Stimulated activated CD8-positive, alpha-beta memory T cell treated with anti-CD3 and anti-CD28 coated beads, Interleukin-2, amount 100 ng/mL, for 1 hour (primary cell): ENCODE measurements at places on chromosomes 4 and X.

DNA sequence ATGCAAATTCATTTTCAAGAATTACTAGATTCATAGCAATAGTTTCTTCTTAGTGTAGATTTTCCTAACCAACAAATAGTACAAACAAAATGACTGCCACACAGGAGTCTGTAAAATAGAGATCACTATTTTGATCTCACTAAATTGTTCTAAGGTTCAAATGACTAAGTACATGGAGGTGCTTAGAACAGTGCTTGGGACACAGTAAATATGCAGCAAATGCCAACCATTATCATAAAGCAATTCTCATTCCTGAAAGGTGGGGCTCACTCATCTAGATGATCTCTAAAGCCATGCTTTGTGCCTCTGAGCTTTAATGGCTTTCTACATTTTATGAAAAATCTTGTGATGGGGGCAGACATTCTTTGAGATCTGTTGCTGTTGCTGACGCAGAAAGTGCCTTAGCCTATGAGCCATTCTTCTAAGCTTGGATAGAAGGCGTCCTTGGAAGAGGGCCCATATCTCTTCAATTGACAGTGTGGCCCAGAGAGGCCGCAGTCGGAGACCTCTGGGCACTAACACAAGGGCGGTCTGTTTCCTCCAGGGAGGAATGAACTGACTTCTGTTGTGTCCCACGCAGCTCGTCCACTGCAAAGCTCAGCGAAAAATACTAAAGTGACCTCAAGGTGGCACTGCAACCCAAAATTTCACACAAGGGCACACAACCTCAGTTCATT lies 23.5 kb downstream of the TLR10 start:
- peak; percentile 37 for DNase-seq

GRCh38 chr4:113981591-113981990 lies 2.1 kb upstream of the ARSJ start:
- DNase-seq = no peak

GRCh38 chr4:18406264-18406663 lies 384.7 kb upstream of the LCORL start:
- no peak for DNase-seq

GRCh38 chr4:144338834-144339233 lies 198.3 kb upstream of the GYPA start:
- no peak for DNase-seq

GRCh38 chrX:298993-299392 lies 17.8 kb downstream of the PLCXD1 start:
- no peak for DNase-seq

GRCh38 chrX:13463608-13464007 lies 105.8 kb upstream of the EGFL6 start:
- DNase-seq = no peak

- no peak for DNase-seq
Measured at GRCh38 chr4:88166608-88167007, 8.2 kb upstream of the ABCG2 start.

- DNase-seq = no peak
Measured at GRCh38 chr4:25158817-25159216, 1.4 kb downstream of the SEPSECS start.

DNA sequence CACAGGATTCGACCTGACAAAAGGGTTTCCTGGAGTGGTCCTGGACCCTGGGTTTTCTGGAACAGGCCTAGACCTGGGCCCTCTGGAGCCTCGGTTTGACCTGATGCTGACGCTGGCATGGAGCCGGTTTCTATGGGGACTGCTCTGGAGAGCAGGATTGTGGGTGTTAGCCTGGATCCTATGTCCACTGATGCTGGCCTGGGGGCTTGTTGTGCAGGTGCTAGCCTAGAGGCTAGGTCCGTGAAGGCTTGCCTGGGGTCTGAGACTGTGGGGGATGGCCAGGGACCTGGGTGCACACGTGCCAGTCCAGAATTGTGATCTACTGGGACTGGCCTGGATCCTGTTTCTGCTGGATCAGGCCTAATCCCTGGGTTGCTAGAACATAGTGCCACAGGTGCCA lies 173.1 kb downstream of the TMEM47 start:
- DNase-seq = no peak

GRCh38 chrX:150167482-150168324 lies 195.4 kb upstream of the MAMLD1 start:
- no peak for DNase-seq

DNA sequence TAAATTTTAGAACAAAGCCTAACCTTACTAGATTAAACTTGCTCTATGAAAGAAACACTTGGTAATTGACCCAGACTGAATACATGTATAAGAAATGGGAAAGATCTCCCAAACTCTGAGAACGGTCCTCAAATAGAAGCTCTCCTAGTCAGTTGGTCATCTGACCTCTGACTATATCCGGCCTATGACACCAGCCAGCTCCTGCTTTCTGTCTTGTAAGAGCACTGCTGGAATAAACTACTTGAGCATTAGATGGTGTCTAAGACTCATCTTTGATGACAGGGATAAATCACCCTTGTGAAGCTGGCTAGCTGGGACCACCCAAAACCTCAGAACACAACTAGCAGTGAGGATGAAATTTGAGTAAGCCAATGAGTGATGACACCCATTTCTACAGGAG lies 24.2 kb downstream of the LRIT3 start:
- no peak for DNase-seq

- DNase-seq = no peak
Measured at GRCh38 chr4:183098019-183098722, 886 bp upstream of the WWC2 start.

GRCh38 chrX:104343428-104344129 lies 88.8 kb upstream of the ESX1 start:
- DNase-seq = no peak

GRCh38 chr4:87835743-87836142 lies 3.0 kb downstream of the MEPE start:
- no peak for DNase-seq

DNA sequence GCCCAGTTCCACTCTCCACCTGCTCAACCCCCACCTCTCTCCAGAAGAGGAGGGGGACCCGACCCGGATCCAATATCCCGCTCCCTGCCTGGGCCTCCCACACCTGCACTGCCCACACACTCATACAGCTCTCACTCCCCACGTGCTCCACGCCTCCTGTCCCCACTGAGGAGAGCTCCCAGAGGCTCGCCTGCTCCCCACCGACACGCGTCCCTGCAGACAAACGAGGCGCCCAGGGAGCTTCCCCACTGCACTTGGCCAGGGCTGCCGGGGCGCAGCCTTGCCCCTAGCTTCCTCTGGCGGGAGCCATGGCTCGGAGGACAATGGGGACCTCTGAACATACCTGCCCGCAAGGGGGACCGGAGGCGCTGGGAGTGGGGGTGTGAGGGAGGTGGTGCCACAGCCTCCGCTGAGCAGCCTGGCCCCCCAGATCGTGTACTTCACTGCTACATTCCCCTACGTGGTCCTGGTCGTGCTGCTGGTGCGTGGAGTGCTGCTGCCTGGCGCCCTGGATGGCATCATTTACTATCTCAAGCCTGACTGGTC lies 5.0 kb downstream of the SLC6A8 start:
- no peak for DNase-seq

DNA sequence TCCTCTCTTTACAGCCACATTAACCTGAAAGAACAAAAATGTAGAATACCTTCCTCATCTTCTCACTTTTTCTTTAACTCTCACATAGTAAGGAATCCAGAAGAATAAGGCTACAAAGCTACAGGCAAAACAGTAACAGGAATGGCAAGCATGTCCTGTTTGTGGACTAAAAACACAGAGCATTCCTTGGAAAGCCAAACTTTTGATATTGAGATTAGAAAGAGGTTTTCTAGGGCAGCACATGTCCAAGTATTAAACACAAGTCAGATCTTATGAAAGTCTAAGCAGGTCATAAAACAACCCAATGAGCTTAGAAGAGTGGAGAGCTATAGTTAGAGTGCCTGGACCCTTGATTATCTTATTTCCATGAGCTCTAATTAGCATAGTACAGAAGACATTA lies 58.2 kb upstream of the FAM9C start:
- no peak for DNase-seq

GRCh38 chr4:135770505-135770904 lies 1568.9 kb upstream of the PABPC4L start:
- DNase-seq = no peak

GRCh38 chr4:120841580-120841979 lies 80.9 kb downstream of the PRDM5 start:
- no peak for DNase-seq

GRCh38 chrX:106144755-106145639 lies 23.1 kb upstream of the PWWP3B start:
- DNase-seq = no peak

- no peak for DNase-seq
Measured at GRCh38 chr4:115424852-115425251, 311.4 kb upstream of the NDST4 start.

DNA sequence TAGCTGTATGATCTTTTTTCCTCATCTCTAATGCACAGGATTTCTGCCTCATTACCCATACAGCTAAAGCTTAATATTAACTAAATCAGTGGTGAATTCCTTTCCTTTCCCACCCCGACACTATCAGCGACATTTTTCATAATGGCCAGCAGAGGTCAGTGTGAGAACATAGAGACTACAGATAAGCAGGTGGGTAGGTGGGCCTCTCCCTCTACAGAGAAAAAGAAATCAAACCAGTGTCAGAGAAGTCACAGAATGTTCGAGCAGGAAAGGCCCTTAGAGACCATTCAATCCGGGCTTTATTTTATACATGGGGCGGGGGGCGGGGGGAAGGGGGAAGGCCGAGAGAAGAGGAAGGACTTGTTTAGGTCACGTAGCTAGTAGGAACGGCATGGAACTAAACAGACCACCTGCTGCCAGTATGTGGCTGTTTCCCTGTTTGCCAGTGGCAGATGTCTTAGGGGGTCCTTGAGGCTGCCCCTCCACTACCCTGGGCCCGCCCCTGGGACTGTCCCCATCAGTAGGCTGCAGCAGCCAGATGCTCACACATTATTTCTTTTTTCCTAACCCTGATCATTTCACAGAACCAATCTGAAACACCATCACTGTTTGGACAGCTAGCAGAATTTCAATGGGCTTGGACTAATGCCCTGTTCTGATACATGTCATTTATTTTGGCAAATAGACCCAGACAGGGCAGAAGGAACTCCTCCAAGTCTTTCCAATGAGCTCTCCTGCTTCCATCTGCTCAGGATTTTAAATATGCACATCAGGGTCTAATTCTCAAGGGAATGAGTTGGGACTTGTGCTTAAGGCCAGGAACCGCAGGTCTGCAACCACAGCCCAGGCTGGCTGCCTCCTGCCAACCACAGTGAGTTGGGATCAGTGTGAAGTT lies 133.4 kb downstream of the ATG4A start:
- DNase-seq = no peak

DNA sequence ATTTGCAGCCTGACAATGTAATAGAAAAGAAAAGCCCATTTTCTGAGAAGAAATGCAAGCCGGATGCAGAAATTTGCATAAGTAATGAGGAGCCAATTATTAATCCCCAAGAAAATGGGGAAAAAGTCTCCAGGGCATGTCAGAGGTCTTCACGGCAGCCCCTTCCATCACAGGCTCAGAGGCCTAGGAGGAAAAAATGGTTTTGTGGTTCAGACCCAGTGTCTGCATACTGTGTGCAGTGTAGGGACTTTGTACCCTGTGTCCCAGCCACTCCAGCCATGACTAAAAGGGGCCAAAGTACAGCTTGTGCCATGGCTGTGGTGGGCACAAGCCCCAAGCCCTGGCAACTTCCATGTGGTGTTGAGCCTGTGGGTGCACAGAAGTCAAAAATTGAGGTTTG lies 92.2 kb downstream of the SH3BGRL start:
- no peak for DNase-seq

GRCh38 chr4:94488670-94489069 lies 36.9 kb downstream of the PDLIM5 start:
- DNase-seq = no peak

- DNase-seq = no peak
Measured at GRCh38 chr4:91590260-91590659, 713.5 kb upstream of the GRID2 start.

GRCh38 chr4:61545902-61546480 lies 345.9 kb downstream of the ADGRL3 start:
- no peak for DNase-seq

- no peak for DNase-seq
Measured at GRCh38 chr4:17633600-17633999, 19.2 kb downstream of the MED28 start.

GRCh38 chr4:8387615-8388527 lies 52.7 kb downstream of the ACOX3 start:
- no peak for DNase-seq

GRCh38 chrX:68114573-68115129 lies 318.6 kb downstream of the OPHN1 start:
- DNase-seq = no peak

- no peak for DNase-seq
Measured at GRCh38 chr4:11423465-11423864, 5.2 kb downstream of the HS3ST1 start.

DNA sequence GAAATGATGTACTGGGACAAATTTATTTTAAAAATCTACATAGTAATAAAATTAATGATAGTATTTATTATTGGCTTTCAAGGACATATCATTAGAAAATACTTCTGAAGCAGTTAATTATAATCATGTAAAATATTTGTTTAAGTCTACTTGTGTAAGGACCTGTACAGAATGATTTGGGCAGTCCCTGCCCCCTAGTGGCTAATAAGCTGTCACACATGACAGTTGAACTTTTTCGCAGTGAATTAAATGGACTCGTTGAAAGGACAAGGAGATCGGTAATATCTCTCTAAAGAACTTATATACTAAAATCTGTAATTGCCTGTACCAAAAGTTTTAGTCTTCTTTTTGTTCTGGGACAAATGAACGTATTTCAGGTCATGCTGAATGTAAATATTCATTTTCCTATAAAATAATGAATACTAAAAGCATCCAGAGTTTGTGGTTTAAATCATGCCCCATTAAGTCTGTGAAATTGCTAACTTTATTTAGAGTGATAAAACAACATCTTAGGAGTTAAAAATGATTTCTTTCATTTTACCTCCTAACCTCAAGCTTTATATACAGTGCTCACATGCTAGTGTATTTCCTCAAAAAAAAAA lies 13.6 kb downstream of the EXOC1 start:
- no peak for DNase-seq

GRCh38 chr4:108107729-108108382 lies 60.9 kb downstream of the LEF1 start:
- DNase-seq = no peak

DNA sequence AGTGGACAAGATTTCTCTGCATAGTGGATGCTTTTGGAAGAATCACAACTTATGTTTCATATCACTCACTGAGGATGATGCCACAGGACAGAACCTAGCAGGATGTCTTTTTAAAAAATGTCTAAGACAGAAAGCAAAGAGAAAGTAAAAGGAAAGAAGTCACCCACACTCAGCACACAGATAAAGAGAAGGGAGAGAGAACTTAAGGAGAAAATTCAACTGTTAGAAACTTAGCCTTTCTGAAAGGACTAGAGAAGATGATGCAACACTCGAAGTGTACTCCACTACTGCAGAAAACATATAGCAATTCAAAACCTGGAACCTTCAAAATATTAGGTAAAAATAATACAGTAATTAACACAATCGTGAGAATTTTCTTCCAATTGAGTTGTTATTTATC lies 52.8 kb upstream of the STK26 start:
- DNase-seq = no peak

- DNase-seq = no peak
Measured at GRCh38 chr4:93313197-93313596, 515.4 kb upstream of the ATOH1 start.

- DNase-seq = no peak
Measured at GRCh38 chr4:116343809-116344208, 741.6 kb downstream of the TRAM1L1 start.
